BJ (cell line): ENCODE measurements at places on chromosomes 7 and 10.
A peak's percentile ranks its signal among the peaks of the same experiment; 100 is the strongest.

- DNase-seq: no peak
Observed at GRCh38 chr10:84829131-84829530, 500.7 kb downstream of the CCSER2 start.

- DNase-seq: no peak
Observed at GRCh38 chr10:45160271-45160670, 155.1 kb downstream of the OR13A1 start.

- no peak for DNase-seq
Observed at GRCh38 chr7:106573738-106574137, 87.2 kb downstream of the CCDC71L start.

DNA sequence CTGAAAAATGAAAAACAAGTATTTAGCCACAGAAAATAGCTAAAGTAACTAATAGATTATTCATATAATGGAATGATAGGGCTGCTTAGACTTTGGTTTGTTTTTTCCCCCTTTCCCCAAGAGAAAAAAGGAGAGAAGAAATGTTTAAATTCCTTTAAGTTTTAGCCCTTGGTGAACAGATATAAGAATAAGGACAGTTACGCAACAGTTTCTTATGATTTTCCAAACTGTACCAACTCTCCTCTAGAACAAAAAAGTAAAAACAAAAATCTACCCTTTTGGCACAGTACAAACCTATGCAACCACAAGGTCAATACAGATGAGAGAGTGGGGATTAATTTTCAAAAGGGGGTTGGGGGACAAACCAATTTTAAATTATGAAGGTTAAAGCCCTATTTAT, 227.7 kb downstream of the CHCHD3 start:
- DNase-seq: no peak

DNA sequence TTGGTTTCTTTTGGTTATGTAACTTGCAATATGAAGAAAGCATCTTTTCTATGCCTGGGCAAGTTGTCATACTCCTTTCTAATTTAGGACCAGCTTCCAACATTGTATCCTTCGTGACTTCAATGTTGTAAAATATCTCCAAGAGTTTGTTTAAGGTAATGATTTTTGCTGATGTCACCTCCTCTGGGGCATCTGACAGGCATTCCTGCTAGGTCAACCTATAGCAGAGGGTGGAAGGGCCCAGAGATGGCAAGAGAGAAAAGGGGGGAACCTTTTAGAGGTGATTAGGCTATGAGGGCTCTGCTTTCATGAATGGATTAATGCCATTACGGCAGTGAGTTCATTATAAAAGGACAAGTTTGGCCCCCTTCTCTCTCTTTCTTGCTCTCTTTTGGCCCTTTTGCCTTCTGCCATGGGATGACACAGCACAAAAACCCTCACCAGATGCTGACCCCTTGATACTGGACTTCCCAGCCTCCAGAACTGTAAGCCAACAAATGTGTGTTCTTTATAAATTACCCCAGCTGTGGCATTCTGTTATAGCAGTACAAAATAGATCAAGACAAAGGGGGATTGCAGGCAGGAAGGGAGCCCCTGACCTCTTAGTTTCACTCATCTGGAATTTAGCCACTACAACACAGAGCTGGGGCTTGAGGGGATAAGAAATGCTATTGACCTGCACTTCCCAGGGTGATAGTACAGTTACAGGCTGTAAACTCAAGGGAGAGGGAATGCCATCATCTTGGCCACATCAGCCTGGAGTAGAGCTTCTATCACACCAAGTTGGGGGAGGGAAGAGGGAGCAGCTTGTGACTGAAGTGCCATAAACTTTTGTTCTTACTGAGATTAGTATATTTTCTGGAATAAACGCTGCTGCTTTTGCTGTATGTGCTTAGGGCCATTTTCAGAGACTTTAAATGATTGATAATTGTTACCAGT, 195.9 kb downstream of the CFTR start:
- DNase-seq: no peak

GRCh38 chr7:41147606-41148485, 555.0 kb downstream of the INHBA start:
- DNase-seq: no peak

DNA sequence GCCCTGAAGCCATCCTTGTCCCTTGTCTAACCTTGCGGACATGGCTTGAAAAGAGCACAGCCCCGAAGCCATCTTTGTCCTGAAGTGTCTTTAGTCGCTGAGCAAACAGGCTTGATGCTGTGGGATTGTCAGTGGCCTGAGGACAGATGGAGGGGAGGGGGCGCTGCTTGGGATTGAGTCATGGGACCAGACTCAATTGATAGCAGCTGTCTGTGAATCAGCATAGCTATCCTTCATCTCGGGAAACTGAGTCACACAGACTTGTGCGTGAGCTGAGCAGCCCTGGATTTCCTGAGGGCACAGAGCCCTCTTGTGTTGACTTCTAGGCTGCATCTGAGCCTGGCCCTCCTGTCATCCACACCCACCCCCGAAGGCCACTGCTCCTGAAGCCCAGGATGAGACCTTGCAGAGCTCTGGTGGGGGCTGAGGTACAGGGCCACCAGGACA, 14.4 kb downstream of the MYO1G start:
- DNase-seq: no peak

DNA sequence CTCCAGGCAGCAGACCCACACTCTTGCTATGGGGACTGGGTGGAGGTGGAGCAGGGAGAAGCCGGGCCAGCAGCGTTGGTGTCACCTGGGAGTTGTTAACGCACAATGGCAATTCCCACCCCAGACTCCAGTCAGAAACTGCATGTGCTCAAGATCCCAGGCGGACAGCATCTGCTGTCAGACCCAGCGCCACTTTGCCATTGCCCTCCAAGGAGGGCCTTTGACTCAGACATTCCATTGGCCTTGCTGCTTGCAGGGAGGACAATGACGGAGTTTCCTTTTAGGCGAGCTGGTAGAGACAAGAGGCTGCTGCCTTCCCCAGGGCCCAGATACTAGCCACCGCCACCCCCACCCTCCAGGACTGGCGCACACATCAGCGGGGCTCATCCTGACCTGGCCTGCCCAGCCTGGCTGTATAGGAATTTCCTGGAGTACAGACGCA, 34.5 kb downstream of the ZNF775 start:
- no peak for DNase-seq

GRCh38 chr7:148699782-148700629, 1.3 kb downstream of the CUL1 start:
- DNase-seq: no peak

DNA sequence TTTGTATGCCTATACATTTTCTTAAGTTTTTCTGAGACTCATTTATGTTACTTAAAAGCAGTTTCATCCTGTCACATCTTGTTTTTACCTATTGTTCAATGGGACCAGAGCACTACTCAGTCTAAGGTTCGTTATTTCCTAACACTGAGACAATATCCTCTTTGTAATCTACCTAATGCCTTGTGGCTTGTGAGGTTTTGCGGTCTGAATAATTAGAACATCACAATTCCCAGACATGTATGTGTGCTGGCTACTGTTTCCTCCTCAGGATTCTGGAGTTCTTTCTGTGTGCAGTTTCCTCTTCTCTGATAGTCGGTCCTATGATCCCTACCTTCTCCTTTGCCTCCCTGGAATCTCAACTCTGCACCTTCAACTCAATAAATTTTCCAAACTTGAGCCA, 620.2 kb downstream of the ANKRD7 start:
- DNase-seq: no peak

GRCh38 chr7:159084069-159084801, 60.4 kb downstream of the VIPR2 start:
- DNase-seq: no peak

GRCh38 chr7:55336540-55336939, 28.6 kb upstream of the LANCL2 start:
- DNase-seq: no peak

DNA sequence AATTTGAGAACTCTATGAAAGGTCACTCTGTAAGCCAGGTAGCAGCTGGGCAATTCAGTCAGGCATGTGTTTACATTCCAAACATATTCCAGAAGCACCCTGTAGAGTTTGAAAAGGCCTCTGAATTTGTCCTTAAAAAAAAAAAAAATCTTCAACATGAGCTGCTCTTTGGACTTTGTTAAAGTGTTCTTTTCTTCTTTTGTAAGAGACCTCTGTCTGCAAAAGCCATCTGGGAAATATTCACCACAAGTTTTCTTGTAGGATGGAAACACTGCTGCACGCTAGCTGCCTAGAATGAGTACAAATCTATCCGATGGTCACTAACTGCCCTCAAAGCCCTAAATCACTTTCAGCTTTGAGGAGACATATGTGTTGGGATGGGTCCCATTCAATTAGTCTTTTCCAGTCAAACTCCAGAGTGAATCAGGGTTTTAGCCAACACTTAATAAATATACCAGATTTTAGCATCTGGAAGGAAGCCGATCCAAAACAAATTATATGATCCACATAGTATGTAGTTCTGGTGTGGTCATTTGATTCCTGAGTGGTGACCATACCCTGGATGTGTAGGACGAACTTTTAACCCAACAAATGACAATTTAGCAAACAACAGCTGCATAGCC, 85.9 kb downstream of the CD36 start:
- DNase-seq: peak; percentile 93

GRCh38 chr10:124628676-124629021, 115.5 kb downstream of the FAM53B start:
- no peak for DNase-seq

GRCh38 chr10:77504196-77504872, 133.3 kb downstream of the KCNMA1 start:
- DNase-seq: no peak

DNA sequence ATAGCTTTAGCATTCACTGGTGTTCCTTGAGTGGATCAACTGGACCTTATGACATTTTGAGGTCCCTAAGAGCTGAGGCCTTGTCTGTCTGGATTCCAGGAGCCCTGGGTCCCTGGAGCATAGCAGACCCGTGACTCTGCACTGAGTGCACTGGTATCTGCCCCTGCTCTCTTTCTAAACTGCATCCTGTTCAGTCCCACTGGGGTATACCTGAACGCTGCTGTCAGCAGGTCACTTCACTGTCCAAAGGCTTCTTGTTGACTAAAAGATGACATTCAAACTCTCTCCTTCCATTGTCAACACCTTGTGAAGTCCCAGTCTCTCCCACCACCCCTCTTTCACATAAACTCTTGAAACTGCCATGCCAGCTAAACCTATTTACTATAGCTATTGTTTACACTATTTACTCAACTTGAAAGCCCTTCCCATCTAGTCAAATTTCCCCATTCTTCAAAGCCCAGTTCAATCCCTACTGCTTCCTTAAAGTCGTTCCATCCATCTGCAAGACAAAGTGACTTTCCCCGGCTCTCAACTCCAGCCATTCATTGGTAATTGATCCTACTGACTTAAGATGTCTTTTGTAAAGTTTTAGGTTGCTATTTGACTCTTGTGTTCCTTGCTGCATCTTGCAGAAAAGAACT, 523.3 kb downstream of the KCNMA1 start:
- DNase-seq: no peak

GRCh38 chr10:77309092-77309491, 328.5 kb downstream of the KCNMA1 start:
- DNase-seq: no peak

- DNase-seq: no peak
Observed at GRCh38 chr7:134058980-134059379, 68.2 kb upstream of the LRGUK start.

DNA sequence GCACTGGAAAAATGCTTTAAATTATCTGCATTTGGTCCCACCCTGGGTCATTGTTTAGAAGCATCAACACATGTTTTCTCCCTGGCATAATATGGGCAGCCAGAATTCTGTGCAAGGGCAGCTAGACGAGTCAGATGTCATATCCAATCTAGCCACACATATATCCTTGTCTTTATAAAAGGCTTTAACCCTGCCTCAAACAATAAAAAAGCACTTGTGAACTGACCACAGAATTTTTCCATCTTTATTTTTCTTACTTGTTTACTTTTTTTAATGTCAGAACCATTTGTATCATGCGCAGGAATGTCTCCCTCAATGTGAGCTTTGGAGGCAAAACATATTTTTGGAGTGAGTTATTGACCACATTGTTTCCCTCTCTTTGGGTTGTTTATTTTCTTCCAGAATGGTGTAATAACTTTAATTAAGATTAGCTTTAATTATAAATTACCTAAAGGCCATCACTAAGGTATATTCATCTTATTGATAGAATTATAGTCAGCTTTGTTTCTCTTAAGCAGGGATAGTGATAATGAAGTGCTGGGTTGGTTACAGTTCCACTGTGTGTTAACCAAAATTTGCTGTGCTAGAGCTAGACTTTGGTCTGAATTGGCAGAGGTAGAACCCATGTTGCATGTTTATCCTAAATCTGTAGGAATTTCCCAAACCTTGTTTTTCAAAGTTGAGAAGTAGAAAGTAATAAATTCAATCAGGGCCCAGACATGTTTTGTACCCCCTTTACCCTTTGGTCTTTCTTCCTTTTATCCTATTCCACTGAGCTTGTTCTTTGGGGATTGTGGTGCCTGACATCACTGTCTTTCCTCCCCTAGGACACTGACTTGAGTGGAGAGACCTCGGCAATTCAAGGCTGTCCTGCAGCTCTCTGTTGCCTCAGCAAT, 1078.4 kb downstream of the KCNMA1 start:
- peak; percentile 93 for DNase-seq

GRCh38 chr10:35124540-35124939, 2.1 kb upstream of the CREM start:
- no peak for DNase-seq

DNA sequence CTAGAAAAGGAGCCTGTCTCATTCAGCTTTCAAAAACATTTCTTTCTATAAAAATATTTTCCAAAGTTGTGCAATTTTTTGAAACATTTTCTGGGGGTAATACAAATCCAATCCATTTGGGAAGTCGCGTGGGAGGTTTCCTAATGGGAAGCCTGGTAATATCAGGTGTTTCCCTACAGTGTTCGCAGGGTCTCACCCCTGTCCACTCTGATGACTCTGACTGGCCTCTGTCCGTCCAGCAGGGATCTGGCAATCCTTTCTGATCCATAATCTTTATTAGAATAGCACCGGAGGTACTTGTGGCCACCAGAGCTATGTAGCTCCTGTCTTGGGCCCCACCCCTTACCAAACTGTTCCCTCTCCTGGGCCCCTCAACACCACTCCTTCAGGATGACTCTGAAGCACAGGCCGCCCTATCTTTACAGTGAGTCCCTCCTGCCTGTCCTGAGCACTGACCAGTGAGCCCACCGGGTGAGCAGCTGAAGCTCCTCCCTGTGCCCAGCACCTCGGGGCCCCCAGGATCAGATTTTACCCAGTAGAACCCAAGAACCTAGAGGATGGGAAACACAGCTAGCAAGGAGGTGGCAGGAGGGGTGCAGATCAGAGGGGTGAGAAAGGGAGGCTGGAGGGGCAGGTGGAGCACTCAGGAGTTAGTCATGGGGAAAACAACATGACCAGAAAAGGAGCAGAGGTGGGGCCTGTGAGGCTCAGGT, 84.8 kb downstream of the PTPRE start:
- DNase-seq: no peak

GRCh38 chr7:22219739-22220493, 137.0 kb downstream of the RAPGEF5 start:
- no peak for DNase-seq

DNA sequence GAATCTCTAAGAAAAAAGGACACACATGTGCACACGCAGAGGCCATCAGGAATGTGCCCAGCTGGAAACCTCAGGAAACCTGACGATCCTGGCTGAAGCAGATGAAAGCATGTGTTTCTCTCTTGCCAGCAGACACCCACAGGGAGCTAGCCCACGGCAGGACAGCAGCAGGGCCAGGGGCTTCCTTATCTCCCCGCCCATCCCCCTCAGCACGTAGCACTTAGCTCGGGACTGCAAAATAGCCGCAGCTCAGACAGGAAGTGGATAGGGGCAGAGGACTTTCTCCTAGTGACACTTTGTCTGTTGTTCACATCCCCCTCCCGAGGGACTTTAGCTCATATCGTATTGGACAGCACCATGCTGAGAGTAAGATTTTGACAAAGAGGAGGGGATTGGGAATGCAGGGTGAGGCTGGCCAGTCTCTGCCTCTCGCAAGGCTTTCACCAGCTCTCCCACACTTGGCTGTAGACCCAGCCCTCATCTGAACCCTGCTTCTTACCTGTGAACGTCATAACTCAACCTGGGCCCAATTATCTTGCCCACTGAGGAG, 63.8 kb downstream of the MKI67 start:
- no peak for DNase-seq
